ENCODE measurements at places on chromosomes 7 and 10.
A peak's percentile ranks its signal among the peaks of the same experiment; 100 is the strongest.

GRCh38 chr10:111017098-111017497 lies 59.7 kb upstream of the ADRA2A start:
- DNase-seq: no peak

- DNase-seq: no peak
These were observed 75.7 kb upstream of the ELN start for GRCh38 chr7:73952266-73952665.

GRCh38 chr10:11255796-11256444 lies 238.2 kb downstream of the CELF2 start:
- DNase-seq: no peak

DNA sequence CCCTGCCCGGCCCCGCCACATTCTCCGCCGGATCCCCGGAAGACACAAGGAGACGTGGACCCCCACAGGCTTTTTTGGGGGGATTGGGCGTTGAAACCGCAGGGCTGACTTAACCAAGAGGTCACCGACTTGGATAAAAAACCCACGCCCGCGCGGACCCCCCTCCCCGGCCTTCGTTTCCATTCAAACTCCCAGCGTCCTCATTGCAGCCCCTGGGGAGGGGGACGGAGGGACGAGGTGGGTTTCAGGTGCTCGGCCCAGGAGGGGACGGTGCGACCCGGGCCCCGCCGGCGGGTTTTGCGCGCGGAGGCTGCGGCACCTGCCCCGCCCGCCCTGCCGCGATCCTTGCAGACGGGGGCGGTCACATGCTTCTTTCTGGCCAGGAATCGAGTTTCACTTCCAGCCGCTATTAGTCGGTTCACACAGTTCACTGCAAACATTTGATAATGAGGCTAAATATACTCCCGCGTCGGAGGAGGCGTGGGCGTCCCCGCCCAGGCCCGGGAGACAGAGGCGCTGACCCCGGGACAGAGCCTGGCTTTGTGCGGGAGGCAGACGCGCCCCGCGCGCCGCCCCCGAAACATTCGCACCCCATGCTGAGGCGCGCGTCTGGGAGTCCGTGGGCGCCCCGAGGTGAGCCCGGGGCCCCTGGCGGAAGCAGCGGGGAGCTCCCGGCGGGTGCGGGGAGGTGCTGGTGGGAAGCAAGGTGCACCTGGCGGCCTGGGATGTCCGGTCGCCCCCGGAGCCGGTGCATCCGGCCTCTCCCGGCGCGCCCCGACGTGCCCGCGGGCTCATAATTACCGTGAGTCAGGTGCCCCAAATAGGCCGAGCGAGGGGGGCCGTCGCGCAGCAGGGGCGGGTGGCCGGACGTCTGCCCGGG lies 2.7 kb upstream of the PDGFA start:
- no peak for DNase-seq

DNA sequence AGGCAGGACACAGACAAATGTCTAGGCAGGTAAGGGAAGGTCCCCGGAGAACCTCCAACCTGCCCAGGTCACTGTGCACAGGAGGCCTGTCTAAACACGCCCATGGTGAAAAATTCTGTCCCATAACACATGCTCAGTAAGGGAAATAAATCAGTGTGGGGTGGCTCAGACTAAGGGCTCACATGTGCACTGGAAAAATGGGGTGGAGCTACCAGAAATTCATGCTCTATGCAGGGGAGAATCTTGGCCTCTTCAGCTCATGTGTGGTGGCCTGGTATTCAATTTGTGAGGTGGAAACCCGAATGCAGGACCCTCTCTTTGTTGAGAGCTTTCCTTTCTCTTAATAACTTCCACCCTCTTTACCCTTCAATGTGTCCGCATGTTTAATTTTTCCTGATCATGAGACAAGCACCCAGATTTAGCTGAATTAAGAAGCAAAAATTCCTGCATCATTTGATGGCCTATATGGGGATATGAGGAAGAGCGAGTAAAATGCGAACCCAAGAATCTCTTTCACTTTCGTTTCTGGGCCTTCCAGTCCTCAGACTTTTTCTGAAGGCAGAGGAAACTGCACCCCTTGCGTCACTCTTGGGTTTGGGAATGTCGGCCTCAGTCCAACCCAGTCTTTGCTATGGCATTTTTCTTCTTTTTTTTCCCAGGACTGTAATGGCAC lies 163.2 kb downstream of the DGKB start:
- no peak for DNase-seq

- DNase-seq: peak; percentile 66
These were observed 10.8 kb downstream of the LFNG start for GRCh38 chr7:2530071-2530987.

DNA sequence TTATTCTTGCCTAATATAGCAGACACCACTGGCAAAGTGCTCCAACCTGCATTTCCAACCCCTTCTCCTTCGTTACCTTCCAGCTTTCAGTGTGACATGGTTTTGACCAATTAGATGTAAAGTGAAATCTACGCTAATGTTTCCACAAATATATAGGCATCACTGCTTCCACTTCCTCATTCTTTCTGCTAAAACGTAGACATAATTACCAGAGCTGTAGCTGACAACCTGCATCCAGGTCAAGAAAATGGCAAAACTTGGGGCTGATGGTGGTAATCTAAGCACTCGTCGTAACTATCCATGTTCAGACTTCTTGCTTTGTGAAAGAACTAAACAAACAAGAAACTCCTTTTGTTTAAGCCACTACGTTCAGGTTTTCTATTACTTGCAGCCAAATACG lies 41.8 kb upstream of the COL1A2 start:
- DNase-seq: no peak

DNA sequence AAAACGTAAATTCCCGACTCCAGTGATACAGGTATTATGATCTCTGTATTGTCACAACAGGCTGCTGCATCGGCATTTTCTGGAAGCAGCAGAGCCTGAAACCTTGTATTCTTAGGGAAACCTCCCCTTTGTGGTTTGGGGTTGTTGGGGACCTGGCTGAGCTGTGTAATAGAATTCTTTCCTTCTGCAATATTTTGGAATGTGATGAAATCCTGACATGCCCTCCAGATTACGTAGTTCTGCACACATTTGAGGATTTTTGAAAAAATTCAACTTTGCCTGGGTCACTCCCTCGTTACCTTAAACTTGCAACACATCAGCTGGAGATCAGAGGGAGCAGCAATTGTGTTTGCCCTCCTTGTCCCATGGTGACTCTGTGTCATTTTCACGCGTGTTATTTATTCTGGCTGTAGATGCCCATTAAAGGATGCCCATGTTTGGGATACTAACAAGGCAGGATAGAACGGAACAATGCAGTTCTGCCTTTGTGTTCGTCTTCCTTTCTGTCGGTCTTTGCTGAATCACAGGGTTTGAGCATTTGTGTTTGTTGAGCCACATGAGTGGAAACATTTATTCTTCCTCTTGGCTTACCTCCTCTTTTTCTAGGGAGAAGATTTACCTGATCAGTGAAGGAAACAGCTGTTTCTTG lies 181.7 kb downstream of the TCF7L2 start:
- no peak for DNase-seq

DNA sequence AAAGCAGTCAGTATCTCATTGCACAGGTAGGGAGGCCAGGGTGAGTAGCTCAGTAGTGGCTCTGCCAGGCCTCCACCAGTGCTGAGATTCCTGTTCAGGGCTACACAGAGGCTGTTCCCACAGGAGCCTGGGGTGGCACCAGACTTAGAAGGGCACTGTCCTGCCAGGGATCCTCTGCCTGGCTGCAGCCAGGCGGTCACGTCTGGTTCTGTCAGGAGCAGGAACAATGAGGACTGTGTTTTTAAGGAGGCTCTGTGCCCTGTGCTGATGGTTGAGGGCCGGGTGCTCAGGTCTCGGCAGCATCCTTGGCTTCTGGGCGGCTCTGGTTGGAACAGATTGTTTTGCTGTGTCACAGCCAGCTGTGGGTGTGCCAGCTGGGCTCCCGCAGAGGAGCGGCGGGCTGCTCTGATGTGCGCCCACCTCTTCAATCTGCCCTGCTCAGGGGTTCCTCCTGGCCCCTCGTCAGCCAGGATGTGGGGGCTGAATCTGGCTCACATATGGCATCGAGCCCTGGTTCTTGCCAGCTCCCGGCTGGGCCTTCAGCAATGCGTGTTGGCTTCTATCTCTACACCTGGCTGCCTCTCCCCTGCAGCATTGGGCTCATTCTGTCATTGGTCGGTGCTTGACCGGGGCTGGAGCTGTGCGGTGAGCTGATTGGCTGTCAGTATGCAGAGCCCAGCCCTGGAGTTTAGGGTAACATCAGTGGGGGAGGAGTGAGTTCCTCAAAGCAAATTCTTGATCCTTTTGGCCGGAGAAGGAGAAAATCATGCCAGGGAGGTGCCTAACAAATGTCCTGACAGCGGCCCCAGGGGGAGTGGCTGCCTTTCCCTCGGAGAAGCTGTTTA lies 41.2 kb downstream of the TACR2 start:
- DNase-seq: no peak

- DNase-seq: no peak
These were observed 55.4 kb upstream of the SEC61G start for GRCh38 chr7:54814401-54814800.

- no peak for DNase-seq
These were observed 58.5 kb downstream of the RASGEF1A start for GRCh38 chr10:43208147-43209073.

GRCh38 chr7:101172854-101173751 lies 7.0 kb downstream of the NAT16 start:
- DNase-seq: no peak

DNA sequence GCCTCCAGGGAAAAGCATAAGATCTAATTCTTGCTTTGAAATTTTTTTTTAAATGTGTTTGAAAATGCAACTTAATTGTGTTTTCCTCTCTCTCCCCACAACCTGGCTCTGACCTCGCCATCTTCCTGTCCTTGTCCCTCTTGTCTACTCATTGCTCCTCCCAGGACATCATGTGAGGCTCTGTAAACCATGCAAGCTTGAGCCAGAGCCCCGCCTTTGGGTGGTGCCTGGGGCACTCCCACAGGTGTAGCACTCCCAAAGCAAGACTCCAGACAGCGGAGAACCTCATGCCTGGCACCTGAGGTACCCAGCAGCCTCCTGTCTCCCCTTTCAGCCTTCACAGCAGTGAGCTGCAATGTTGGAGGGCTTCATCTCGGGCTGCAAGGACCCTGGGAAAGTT lies 9.8 kb upstream of the CDHR1 start:
- DNase-seq: no peak

DNA sequence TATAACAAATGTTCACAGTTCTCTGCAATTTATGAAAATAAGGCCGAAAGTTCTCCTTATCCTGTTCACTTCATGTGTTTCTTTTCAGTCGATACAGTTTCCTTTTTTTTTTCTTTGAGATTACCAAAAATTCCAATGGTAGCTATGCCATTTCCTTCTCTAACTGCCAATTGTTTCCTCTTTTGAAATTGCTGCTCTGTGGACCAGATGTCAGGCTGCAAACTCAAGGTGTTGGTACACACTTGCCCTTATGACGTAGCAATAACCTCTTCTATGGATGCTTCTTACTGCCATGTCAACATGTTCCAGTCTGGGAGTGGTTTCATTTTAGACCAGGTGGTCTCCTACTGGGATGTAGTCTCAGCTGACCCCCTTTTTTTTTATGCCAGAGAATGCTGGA lies 52.9 kb downstream of the CASD1 start:
- DNase-seq: no peak

DNA sequence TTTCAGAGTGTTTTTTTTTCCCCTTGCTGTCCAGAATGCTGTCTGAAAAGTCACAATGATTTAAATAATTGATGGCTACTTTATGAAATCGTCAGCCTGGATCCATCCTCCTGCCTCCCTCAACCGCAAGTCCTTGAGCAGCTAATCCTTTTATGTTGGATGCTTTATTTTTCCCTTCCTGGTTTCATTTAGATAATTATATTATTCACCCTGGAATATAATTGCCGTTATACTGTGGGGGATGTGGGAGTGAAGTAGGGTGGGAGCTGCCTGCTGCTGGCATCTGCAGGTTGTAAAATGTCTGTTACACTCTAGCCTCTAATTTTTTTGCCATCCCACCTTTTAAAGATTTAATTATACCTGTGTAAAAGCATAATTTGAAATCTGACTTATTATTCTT lies 290.5 kb upstream of the LRGUK start:
- DNase-seq: no peak

- DNase-seq: no peak
These were observed 759 bp downstream of the DNAJB12 start for GRCh38 chr10:72353965-72354355.

GRCh38 chr10:4475827-4476490 lies 350.0 kb upstream of the AKR1E2 start:
- no peak for DNase-seq

DNA sequence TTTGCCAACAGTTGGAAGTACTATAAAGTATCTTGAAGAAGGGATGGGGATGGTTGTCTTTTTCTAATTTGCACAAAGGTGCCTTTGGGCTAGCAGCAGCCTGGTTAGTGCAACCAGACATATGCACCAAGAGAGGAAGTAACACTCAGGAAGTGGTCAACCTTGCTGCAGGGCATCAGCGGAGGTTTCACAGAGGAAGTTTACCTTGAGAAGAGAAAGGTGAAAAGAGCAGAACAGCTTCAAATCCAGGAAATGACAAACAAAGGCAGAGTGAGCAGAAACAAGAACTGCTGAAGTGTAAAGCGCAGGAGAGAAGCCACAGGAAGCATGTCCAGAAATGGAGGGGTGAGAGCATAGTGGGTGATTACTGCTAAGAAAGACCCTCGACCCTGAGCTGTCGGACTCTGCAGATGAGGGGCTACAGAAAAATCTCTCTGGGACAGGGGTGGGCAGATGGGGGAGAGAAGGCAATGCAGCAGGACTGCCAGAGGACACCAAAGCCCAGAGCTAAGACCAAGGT lies 66.9 kb downstream of the STK17A start:
- DNase-seq: peak; percentile 44

- no peak for DNase-seq
These were observed 5.2 kb downstream of the GRID1 start for GRCh38 chr10:86361156-86362128.

DNA sequence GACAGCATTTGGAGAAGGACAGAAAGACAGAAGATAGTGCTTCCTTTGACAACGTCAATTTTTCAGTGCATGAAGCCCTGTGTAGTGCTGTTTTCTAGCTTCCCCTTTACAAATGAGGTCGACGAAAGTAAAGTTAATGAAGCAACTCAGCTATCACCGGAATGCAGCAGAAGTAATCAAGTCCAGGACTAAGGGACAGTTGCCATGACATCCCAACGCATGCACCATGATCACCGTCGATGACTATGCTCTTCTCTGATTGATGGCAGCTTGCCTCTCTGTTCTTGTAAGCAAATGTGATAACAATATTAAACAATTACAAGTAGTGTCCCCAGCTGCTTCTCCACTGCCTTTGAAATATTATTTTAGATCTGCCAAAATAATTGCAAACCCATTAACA lies 205.8 kb downstream of the FRMD4A start:
- DNase-seq: no peak

DNA sequence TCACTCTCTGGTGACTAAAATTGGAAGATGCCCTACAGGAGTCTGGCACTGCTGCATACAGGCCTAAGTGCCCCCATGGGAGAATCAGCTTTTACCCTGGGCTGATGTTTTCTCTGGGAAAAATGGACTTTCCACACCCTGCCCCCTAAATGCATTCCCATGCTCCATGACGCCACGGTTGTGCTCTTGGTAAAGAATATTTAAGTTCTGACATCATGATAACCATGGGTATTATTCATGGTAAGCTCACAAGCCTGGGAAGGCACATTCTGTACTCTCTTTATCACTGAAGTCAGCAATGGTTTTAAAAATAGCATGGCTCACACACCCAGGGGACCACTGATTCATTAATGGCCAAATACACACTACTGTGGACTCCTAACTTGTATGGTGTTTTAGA lies 43.4 kb downstream of the HIPK2 start:
- DNase-seq: no peak

Measured in T follicular helper cell (primary cell).